ENCODE measurements at places on chromosomes 2 and 18. TPM values are rescaled to one million over a fixed set of nuclear protein-coding genes. Genes with fewer than 3 reads are reported as not detected.

Gene PRR30
- total RNA-seq = not detected

GRCh38 chr2:164205347-164205746, 415.9 kb downstream of the GRB14 start:
- no peak overlapping the region for H3K4me3 ChIP-seq
- H3K4me1 ChIP-seq = peaks cover 8% of the 10 kb centered on the region
- H3K27ac ChIP-seq = no peak overlapping the region
- no peaks in the 10 kb centered on the region for H3K36me3 ChIP-seq
- H3K27me3 ChIP-seq = no peaks in the 10 kb centered on the region

Gene XDH
- total RNA-seq = 4.2 TPM

Gene HOXD10
- not detected for total RNA-seq

Gene CFAP221
- 9.5 TPM for total RNA-seq

Gene MYO5B
- 59.1 TPM for total RNA-seq

Data from Calu3 (cell line).